Stimulated activated memory B cell treated with anti-CD40 and anti-IgM and Interleukin-4, amounts not matched to agents 10 μg/mL and 1 μg/mL and 100 μg/mL, for 72 hours (primary cell): ENCODE measurements at places on chromosomes 5 and 9.

DNA sequence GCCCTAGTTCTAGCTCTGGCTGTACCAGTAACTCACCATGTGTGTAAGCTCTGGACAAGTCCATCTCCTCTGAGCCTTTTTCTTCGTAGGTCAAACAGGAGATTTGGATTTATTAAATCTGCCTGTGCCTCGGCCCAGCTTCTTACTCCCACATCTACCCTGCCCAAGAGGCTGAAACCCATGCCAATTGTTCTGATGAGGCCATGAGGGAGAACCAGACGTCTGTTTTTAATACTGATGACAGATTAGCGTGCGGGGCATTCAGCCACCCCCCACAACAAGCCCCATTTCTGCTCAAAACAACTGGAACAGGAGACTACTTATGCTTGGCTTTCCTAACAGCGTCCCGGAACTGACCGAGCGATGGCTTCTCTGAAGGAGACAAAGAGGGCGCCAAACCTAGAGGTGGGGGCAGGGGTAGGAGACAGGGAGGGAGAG, 81.2 kb upstream of the TRIM32 start:
- ATAC-seq: no peak

DNA sequence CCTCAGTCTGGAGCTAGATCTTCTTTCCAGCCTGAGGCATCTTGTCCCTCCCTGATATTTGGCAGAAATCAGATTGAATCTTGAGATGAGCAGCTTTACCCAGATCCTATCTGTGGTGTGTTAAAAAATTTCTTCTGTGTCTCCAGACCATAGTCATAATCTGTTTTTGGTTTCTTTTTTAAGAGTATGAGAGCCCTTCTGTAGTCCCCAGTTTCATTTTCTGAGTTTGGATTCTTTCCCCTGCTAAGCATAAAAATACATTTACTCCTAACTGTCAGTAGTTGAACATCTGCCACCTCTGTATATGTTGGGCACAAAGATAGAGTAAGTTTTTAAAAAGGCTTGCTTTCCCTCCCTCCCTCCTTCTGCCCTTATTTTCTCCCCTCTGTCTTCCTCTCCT, 137.7 kb downstream of the CNTLN start:
- ATAC-seq: no peak

- no peak for ATAC-seq
These were observed 58.6 kb downstream of the BARX1 start for GRCh38 chr9:93896496-93897033.

DNA sequence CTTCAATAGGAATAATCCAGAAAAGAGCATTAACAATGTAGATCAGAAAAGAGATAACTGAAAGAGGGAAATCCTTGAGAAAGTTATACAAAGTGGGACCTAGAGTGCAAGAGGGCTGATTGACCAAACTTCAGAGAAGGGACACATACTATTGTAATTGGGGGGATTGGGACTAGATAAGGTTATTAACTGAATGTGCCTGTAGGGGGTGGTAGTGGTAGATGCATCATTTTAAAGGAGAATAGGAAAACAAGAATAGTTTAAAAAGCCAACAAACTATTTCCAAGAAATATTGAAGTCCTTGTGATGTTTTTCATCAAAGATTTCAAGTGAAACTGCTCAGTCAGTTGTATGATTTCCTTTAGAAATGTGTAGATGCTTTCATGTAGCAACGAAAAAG, 468.5 kb downstream of the TAF11L14 start:
- ATAC-seq: no peak

DNA sequence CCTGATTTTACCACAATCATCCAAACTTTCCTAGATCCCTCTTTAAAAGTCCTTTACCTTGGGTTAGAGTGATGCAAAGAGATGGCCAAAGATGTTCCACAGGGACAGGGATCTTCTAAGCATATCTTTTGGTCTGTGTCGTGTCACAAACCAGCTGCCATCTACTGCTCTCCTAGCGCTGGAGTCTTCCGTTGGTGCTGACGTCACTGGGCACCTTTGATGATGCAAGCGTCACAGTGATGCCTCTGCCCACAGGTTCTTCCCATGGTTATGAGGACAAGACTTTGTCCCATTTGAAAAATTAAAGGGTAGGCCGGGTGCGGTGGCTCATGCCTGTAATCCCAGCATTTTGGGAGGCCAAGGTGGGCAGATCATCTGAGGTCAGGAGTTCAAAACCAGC, 1.7 kb upstream of the GLT6D1 start:
- ATAC-seq: no peak

DNA sequence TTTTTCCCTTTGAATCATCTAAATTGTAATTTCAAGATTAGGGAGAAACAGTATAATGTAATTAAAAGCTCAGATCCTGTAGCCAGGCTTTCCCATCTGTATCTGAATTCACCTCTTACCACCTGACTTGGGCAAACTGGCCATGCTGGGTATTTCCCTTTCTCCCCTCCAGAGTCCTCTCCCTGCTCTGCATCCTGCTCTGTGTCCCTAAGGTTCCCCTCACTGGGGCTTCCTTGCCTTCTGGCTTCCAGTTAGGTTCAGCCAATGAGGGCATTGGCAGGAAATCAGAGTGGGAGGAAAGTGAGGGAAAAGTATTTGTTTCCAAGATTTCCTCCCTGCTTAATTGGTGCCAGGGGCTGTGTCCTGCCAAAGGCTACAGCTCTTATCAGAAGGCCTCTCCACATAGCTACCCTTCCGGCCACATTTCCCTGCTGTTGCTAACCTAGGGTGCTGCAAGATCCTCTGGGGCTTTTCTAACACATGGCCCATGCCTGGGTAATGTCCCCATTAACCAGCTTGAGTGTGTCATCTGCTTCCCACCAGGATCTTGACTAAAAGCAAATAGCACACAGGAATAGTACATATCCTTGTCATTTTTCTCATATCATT, 51.0 kb upstream of the MPDZ start:
- ATAC-seq: no peak

DNA sequence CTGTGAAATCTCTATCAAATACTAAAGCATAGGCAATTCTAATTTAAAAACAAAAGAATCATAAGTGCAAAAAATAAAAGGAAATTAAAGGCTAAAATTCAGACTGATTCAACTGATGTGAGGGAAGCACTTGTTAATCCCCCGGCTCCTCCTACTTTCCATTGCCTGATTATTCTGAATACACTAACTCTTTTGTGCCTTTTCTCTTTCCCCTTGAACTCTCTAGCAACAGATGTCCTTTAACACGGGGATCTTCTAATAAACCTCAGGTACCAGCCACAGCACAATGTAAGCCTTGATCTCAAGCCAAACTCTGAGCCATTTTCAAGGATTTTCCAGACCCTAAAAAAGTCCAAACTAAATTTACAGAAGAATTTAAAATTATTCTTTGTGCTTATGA, 61.5 kb downstream of the KCNV2 start:
- no peak for ATAC-seq

DNA sequence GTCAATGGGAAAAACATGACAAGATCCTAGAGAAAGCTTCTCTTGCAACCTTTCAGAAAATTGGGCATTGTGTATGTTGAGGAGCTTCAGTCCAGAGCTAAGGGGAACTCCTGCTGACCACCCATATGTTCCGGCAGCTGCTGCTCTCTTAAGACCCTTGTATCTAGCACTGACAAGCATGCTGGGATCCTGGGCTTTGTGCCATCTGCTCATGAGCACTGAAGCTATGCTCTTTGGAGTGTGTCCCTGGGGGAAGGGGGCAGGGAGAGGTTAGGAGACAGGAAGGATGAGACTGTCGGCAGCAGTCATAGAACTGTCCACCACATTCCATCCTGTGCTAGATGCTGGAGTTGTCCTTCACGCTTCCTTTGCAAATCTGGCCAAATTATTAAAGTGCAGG, 109.3 kb downstream of the JAKMIP2 start:
- ATAC-seq: no peak

GRCh38 chr9:136199391-136200288, 5.3 kb downstream of the LHX3 start:
- no peak for ATAC-seq

DNA sequence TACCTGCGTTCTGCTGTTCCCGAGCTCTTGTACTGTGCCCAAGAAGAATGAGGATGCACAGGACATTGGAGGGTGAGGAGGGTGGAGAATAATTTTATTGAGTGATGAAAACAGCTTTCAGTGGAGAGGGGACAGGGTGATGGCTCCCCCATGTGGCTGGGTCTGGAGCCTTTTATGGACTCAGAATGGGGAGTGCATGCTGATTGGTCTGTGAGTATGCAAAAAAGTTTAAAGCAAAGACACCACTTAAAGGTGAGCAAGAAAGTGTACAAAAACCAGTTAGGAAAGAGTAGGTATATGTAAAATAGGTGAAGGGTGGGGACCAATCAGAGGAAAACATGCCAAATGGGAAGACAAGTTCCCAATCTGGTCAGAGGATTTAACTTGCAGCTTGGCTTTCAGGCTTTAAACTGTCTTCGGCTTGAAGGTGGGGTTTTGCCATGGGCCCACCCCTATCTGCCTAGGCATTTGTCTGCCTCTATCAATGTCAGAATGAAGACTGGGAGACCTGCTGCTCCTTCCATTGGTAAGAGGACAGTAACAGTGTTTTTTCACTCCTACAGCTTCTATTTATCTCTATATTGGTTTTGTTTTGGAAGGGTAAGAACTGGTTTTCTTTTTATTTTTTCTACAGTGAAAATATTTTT, 118.0 kb upstream of the RAI14 start:
- ATAC-seq: no peak

GRCh38 chr5:172420235-172420939, 33.9 kb downstream of the SH3PXD2B start:
- no peak for ATAC-seq

- peak; percentile 88 for ATAC-seq
These were observed at the start of gene FOXD1 for GRCh38 chr5:73448463-73449136. FOXD1 (minus strand) TSS chr5:73448777; CDS start chr5:73448362, 415 bp downstream.

GRCh38 chr5:157924931-157925729, 66.2 kb upstream of the CLINT1 start:
- ATAC-seq: no peak

GRCh38 chr5:1789834-1790471, 9.7 kb downstream of the MRPL36 start:
- no peak for ATAC-seq

GRCh38 chr9:68825762-68826472, 120.9 kb downstream of the PIP5K1B start:
- no peak for ATAC-seq

DNA sequence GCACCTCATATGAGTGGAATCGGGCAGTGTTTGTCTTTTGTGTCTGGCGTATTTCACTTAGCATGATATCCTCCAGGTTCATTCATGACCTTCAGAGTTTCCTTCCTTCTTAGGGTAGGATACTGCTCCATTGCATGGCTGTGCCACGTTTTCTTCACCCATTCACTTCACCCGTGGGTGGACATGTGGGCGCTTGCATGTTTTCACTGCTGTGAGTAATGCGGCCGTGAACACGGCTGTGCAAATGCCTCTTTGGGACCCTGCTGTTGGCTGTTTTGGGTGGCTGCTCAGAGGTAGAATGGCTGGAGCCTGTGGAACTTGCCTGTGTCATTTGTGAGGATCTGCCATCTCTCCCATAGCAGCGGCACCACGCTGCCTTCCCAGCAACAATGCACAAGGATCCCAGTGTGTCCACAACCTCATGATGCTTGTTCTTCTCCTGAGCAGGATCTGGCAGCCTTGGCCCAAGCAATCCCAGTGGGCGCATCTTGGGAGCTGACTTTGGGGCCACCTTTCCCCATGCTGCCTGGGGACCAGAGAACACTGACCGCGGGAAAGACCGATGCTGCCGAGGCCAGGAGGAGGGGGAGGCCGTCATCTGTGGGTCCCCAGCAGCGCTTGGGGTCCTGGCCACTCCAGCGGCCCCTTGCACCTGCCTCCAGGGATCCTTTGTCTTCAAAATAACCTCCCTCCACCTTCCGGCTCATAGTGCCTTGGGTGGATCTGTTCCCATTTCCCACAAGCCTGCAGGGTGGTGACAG, 2.3 kb upstream of the SCGB3A1 start:
- ATAC-seq: no peak

DNA sequence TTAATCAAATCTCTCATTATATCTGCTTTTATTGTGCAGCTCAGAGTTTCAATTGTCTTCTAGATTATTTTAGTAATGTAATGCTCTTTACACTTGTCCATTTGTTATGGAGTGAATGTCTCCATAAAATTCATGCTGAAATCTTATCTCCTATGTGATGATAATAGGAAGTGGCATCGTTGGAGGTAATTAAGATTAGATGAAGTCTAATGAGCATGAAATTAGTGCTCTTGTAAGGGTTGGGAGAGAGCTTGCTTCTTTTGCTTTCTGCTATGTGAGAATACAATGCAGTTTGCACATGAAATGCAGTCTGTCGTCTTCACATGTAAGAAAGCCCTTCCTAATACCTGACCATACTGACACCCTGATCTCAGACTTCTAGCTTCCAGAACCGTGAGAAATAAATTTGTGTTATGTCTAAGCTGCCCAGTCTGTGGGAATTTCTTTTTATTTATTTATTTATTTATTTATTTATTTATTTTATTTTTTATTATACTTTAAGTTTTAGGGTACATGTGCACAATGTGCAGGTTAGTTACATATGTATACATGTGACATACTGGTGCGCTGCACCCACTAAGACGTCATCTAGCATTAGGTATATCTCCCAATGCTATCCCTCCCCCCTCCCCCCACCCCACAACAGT, 1399.2 kb upstream of the CDH6 start:
- ATAC-seq: no peak

- ATAC-seq: no peak
These were observed 46.7 kb downstream of the ZNF354A start for GRCh38 chr5:178683783-178684182.

- no peak for ATAC-seq
These were observed 329.7 kb downstream of the NR2F1-AS1 start for GRCh38 chr5:93251347-93251746.

- no peak for ATAC-seq
These were observed 61.8 kb downstream of the ALDH1A1 start for GRCh38 chr9:72891043-72891442.

DNA sequence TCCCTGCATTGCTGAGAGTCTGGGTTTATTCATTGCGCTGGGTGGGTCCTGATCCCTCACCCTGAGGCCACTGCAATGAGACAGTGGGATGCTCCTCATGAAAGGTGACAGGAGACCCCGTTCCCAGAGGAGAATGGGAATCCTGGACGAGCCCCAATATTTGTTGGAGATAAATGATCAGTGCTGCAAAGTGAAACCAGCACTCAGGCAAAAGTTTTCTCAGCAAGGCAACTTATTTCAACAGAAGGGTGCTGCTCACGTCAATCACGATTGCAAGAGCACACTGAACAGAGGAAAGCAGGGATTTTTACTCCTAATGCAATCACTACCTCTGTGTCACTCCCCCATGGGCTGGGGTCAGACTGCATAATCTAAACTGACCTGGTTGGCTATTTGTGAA, 110.2 kb upstream of the MAMDC2 start:
- no peak for ATAC-seq

GRCh38 chr5:123000731-123001130, 35.8 kb downstream of the PPIC start:
- no peak for ATAC-seq

DNA sequence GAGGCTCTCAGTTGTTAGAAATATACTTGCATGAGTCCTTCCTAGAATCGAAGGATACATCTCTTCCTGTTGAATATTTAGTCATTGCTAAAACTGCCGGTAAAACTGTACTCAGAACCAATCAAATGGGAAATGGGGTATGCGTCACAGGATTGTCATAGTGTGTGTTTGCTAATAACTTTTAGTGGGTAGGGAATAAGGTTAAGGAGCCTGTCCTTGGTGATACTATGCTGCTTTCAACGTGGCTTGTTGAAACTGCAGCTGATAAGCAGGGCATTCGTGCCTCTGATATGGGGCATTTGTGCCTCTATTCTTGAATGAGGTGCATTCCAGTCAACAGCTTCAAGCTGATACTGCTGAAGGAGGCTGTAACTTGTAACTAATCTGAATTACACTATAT, 26.6 kb downstream of the HABP4 start:
- ATAC-seq: no peak
